ENCODE measurements at places on chromosomes 1 and 21.

DNA sequence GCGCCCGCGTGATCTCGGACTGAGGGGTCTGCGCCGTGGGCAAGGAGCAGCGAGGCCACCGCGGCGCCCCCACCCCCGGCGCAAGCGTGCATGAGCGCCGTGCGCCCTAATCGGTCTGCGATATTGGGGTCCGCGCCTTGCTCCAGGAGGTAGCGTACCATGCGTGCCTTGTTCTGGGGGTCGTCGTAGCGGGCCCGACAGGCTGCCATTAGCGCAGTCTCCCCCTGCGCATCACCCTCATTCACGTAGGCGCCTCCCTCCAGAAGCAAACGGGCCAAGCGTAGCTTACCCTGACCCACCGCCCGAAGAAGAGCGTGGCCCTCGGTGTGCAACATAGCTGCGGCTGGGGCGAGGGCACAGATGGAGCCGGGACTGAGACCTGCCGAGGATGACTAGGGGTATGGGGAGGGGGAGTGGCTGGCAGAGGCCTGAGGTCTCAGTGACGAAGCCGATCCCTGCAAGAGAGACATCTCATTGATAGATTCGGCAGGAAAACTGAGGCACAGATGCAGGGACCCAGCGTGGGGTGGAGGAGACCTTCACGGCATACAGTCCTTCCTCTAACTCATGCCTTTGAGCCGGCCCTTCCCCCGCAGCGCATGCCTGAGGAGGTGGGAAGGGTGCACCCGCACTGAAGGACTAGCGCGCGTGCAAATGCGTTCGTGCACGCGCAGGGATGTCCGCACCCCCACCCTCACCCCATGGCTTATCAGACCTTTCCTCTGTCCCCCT lies 2.8 kb downstream of the ANKRD34A start:
- DNase-seq, result no peak

- no peak for DNase-seq
These were observed 7.0 kb upstream of the SGIP1 start for GRCh38 chr1:66526991-66527390.

- DNase-seq, result no peak
These were observed 2.7 kb upstream of the RBM15 start for GRCh38 chr1:110336300-110337039.

DNA sequence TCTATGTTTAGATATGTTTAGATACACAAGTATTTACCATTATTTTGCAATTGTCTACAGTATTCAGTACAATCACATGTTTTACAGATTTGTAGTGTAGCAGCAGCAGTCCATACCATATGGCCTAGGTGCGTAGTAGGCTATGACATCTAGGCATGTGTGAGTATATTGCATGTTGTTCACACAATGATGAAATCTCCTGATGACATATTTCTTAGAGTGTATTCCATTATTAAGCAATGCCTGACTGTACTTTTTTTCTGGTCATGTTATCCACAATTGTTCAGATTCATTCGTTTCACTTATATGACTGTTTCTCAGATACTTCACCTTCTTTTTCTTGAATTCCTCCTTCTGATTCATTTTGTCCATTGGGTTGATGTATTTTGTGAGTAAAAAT lies 9.9 kb upstream of the BACE2 start:
- DNase-seq, result no peak

GRCh38 chr1:22121421-22121911 lies 21.4 kb downstream of the WNT4 start:
- no peak for DNase-seq

DNA sequence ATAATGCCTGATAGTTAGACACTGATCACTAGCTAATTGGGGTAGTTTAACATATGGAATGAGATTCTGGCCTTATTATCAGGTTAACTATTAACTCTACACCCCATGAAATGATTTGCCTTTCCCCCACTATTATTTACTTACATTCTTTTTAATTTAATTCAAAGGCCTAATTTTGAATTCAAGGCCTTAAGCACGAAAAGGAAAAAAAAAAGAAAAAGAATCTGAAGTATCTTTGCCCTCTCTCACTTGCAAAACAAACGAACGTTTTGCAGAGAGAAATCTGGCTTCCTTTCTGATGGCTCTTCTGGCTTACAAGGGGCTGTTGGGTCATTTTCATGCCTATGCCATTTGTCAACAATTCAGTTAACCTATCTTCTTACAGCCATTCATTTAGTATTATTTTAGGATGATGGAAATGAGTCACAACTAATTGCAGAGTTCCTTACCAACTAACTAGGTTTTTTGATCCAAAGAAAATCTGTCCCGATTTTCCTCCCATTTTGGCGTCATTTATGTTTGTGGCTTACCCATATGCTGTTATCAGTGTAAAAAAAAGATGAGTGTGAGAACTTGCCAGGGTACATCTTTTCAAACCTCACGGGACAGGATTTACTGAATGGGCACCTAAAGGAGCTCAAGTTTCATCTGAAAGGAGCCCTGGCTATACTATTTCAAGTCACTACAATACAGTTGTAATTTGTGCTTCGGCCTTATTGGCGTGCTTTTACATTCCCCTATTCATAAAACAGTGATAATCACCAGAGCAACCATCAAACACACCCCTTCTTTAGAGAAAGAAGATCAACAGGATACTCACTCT lies 1.9 kb upstream of the ERRFI1 start:
- peak; percentile 84 for DNase-seq

DNA sequence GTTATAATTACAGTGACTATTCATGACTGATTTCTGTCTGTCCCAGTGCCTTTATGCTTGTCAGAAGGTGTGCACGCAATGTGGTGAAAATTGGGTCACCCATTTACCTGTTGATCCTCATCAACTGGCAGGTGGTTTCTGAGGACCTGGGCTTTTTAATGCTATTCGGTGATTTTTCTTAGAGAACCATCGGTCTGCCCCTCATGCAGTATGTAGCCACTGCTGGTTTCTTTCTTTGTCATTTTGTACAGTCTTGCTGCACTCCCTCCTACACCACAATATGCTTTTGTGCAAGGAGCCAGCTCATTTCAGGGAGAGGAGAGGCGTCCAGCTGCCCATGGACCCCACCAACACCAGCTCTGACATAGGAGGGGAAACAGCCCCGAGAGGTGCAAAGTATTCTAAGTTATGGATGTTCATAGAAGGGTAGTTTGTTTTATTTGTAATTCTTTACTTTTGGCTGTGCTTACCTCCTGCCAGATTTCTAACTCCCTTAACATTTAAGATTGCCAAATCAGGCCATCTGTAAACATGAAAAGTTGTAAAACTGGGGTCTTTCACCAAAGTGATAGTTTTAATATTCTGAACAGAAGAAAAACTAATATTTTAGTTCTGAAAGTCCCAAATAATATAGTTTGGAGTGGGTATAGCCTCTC lies 325.3 kb downstream of the PTBP2 start:
- no peak for DNase-seq

Data from fibroblast of upper back skin (primary cell).